ENCODE measurements at places on chromosomes 12 and 14.

GRCh38 chr12:114750917-114751316 lies 66.9 kb upstream of the TBX3 start:
- DNase-seq = no peak

- DNase-seq = no peak
Observed at GRCh38 chr14:58245562-58245961, 919 bp downstream of the PSMA3 start.

DNA sequence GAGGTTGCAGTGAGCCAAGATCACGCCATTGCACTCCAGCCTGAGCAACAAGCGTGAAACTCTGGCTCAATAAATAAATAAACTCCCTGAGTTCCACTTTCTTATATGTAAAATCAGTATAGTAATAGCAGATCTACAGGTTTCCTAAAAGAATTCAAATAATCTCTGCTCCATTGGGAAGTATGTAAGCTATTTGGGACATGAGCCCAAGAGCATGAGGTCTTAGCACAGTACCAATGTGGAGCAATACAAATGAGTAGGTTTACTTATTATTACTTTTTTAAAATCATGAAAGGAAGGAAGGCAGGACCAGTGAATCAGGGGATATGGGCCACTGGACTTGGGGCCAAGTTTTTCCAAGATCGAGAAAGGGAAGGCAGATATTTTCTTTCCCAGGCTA lies 216.9 kb upstream of the DIO2 start:
- DNase-seq = no peak

- no peak for DNase-seq
Observed at GRCh38 chr12:49969027-49969426, 3.7 kb upstream of the AQP6 start.

- peak; percentile 61 for DNase-seq
Observed at GRCh38 chr14:75982266-75983018, 647 bp upstream of the TGFB3 start.

DNA sequence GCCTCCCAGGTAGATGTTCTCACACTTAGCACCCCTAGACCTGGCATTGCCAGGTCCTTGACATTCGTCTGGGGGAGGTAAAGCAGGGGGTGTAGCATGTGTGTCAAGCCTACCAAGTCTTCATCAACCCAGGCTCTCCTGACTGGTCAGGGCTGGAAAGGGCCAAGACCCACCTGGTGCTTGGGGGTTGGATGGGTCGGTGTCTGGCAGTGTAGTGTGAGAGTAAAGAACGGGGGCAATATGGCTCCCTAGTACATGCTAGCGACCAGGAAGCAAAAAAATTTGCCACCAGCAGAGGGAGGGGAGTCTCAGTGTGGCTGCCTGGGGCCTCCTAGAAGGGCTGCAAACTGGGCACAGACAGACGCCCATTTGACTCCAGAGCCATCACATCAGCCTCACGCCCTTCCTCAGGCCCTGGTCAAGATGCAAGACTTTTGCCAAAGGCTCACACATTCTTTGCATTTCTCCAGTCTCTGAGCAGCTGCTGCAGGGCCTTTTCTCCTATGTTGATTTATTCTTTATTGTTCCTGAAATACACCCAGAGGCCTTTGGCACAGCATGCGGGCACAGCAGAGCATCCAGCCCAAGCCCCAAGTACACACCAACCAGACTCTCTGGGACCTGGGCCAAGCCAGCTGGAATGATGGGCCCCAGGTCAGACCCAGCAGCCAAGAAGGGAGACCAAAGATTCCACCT lies 38.3 kb upstream of the PNMA1 start:
- DNase-seq = no peak

Measured in stimulated activated CD8-positive, alpha-beta memory T cell treated with anti-CD3 and anti-CD28 coated beads, Interleukin-2, amount 100 ng/mL, for 1 hour (primary cell).